ENCODE measurements at places on chromosomes 13 and 19. TPM values are rescaled to one million over a fixed set of nuclear protein-coding genes. Genes with fewer than 3 reads are reported as not detected.

Gene UHRF1
- total RNA-seq, result 228 TPM

- H3K4me3 ChIP-seq, result no peak overlapping the region
- no peak for DNase-seq
- no peaks in the 10 kb centered on the region for H3K36me3 ChIP-seq
- no peak overlapping the region for H3K27ac ChIP-seq
- no peaks in the 10 kb centered on the region for H3K27me3 ChIP-seq
Observed at GRCh38 chr13:51629491-51630287, 45.4 kb downstream of the WDFY2 start.

GRCh38 chr19:52138278-52138982 is 1.3 kb downstream of the ZNF616 start:
- H3K4me3 ChIP-seq, result peak overlapping the region; percentile 84
- H3K27me3 ChIP-seq, result no peaks in the 10 kb centered on the region
- peaks cover 8% of the 10 kb centered on the region for H3K36me3 ChIP-seq
- H3K4me1 ChIP-seq, result 0 out of 2 replicates have a peak, but pooled peaks cover 5% of the 10 kb centered on the region
- peak overlapping the region; percentile 67 for H3K27ac ChIP-seq
- DNase-seq, result peak; percentile 65

DNA sequence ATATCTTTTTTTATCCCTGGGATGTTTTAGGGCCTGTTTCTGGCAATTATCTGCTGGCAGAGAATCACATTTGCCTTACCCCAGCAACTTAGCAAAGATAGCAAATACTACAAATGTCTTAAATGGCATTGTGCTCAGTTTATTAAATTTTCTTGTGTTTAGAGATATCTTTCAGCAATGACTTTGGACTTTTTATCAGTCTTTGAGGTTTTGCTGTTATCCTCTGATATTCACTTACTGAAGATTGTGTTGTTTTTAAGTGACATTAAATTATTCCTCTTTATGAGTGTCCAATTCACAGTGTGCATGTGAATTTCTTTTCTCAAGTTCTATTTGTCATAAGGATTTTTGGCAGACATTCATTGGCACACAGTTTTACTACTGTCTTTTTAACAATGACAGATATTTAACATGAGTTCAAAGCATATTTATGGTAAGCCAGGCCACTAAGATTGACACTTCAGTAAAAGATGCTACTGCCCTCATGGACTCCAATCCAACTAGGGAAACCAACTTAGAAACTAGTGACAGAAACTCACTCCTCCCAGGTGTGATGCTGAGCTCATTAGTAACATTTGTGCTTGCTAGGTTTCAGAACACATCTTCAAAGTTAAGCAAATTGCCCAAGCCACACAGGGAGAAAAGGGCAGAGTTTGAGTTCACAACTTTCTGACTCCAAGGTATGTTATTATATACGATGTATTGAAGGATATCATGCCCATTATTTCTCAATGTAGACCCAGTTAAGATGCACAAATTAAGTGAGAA is 481.9 kb downstream of the GPC6 start:
- H3K27me3 ChIP-seq, result no peaks in the 10 kb centered on the region
- no peaks in the 10 kb centered on the region for H3K36me3 ChIP-seq
- no peak overlapping the region for H3K27ac ChIP-seq
- peaks cover 3% of the 10 kb centered on the region for H3K4me1 ChIP-seq

DNA sequence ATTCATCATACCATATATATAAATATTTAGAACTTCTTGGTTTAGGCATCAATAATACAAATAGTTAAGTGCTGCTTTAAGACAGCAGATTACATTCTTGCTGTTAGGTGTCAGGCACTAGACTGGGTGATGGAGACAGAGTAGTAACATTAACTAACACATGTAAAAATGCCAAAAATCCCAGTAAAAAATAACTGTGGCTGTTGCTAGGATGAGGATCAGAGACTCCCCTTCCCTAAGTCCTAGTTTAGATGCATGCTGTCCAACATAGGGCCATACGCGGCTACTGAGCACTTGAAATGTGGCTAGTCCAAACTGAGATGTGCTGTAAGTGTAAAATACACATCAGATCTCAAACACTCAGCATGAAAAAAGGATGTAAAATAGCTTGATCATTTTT is 94.7 kb downstream of the CDADC1 start:
- no peaks in the 10 kb centered on the region for H3K27me3 ChIP-seq
- H3K36me3 ChIP-seq, result no peaks in the 10 kb centered on the region
- H3K4me1 ChIP-seq, result no peaks in the 10 kb centered on the region
- H3K27ac ChIP-seq, result no peak overlapping the region
- DNase-seq, result no peak
- H3K4me3 ChIP-seq, result no peak overlapping the region

DNA sequence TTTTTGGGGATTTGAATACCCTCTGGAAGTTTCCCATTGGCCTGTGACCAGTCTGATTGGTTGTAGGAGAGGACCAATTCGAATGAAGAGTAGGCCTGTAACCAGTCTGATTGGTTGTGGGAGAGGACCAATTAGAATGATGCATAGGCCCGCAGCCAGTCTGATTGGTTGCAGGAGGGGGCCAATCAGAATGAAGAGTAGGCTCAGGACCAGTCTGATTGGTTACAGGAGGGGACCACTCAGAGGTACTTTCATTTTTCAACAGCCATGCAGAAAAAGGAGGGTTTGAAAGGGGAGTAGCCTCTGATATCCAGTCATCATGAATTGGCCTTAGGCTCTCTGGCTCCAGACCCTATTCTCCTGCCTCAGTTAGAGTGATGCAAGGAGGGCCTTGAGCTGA is 30.4 kb upstream of the SLC1A5 start:
- H3K36me3 ChIP-seq, result no peaks in the 10 kb centered on the region
- H3K4me1 ChIP-seq, result peaks cover 21% of the 10 kb centered on the region
- no peak overlapping the region for H3K4me3 ChIP-seq

GRCh38 chr13:66657165-66657881 is 572.8 kb downstream of the PCDH9 start:
- peak overlapping the region; percentile 7 for H3K27ac ChIP-seq
- peak; percentile 65 for DNase-seq
- no peaks in the 10 kb centered on the region for H3K36me3 ChIP-seq
- H3K27me3 ChIP-seq, result no peaks in the 10 kb centered on the region
- H3K4me1 ChIP-seq, result peaks cover 5% of the 10 kb centered on the region
- no peak overlapping the region for H3K4me3 ChIP-seq

- no peak for DNase-seq
- H3K27me3 ChIP-seq, result no peaks in the 10 kb centered on the region
- H3K36me3 ChIP-seq, result no peaks in the 10 kb centered on the region
- no peak overlapping the region for H3K27ac ChIP-seq
- no peak overlapping the region for H3K4me3 ChIP-seq
- no peaks in the 10 kb centered on the region for H3K4me1 ChIP-seq
Observed at GRCh38 chr13:106263801-106264200, 271.7 kb downstream of the EFNB2 start.

- DNase-seq, result no peak
- no peaks in the 10 kb centered on the region for H3K36me3 ChIP-seq
- no peak overlapping the region for H3K27ac ChIP-seq
- no peaks in the 10 kb centered on the region for H3K27me3 ChIP-seq
- no peak overlapping the region for H3K4me3 ChIP-seq
Observed at GRCh38 chr13:23965346-23965745, 68.0 kb upstream of the C1QTNF9B start.

DNA sequence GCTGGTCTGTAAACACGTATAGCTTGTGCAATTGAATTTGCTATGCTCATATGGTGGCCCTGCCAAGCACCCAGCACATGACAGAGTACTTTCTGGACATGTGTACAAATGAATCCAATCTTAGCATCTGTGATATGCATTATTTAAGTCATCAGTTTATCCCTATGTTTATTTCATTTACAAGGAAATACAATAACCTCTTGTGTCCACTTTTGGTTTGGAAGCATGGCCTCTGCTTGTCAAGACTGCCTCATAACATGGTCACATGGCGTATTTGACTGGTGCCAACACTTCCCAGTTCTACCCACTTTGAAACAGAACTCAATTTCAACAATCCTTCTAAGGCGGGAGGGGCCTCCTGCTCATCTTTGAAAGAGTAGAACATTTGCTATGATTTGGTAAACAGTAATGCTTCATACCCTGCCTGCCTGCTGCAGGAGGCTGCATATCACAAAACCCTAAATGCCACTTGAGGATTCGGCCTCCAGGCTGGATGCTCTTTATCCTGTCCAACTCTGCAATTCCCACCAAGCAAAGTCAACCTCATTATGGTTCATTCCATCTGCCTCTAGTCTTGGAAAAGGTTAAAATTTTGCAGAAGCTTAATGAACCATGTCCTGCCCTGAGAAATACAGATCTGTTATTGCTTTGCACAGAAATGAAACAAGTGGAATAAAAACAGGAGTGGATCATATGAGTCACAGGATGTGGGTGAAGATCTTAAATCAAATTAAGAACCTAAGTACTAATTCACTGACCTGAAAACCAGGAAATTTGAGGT is 151.3 kb downstream of the CYSLTR2 start:
- no peaks in the 10 kb centered on the region for H3K4me1 ChIP-seq
- H3K36me3 ChIP-seq, result no peaks in the 10 kb centered on the region
- H3K4me3 ChIP-seq, result no peak overlapping the region
- no peaks in the 10 kb centered on the region for H3K27me3 ChIP-seq

DNA sequence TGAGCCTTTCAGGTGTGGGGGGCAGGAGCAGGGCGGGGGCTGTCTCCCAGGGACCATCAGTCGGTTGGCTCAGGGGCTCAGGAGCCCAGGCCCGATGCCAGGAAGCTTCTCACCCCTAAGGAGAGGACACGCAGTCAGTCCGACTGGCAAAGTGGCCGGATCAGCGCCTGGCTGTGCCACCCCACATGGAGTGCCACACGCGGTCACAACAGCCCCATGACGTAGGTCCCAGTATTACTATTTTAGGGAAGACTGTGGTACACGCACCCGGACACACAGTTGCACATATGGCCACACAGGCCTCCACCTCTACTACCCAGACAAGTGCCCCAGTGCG is 29.3 kb upstream of the GRTP1 start:
- no peak overlapping the region for H3K27ac ChIP-seq
- DNase-seq, result no peak
- no peaks in the 10 kb centered on the region for H3K36me3 ChIP-seq
- H3K4me3 ChIP-seq, result peak overlapping the region; percentile 70
- H3K4me1 ChIP-seq, result no peaks in the 10 kb centered on the region

All from SJCRH30 (cell line).